Left ventricle myocardium inferior (tissue), 1 donor: ENCODE measurements at places on chromosomes 7 and 10.

GRCh38 chr10:12724807-12725579 is 276.5 kb downstream of the CCDC3 start:
- DNase-seq = no peak

DNA sequence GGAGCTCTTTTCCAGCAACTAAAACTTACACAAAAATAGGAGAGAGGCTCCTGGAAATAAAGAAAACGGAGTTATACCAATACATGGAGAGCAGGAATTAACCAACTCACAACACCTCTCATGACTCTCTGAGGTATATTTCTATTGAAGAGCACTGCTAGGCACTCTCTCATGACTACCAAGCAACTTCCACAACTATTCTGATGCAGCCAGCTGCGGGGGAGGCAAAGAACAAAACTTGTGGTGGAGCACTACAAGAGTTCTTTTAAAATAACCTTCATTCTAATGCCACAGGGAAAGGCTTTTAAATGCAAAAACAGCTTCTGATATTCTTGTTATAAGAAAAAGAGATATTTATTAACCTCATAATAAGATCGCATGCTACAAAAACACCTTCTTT is 140.7 kb downstream of the SLC25A13 start:
- no peak for DNase-seq

- no peak for DNase-seq
These were observed 10.9 kb downstream of the RNF32 start for GRCh38 chr7:156651474-156651873.

DNA sequence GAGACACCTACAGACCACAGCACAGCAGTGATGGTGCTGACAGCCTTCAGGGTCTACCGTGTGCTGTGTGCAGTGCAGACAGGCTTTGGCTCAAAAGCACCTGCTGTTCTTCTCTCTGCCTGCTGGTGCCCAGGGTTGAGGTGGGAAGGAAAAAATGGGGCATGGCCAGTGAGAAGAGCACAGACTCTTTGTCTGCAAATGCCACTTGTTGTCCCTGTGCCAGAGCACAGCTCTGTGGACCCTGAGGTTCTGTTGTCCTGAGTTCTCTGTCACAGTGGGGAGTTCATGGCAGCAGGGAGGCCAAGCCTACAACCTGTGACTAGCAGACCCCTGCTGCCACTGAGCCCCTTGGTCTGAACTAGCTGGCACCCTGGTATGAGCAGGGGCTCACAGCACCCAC is 376.7 kb downstream of the GLRX3 start:
- DNase-seq = no peak

GRCh38 chr10:77494327-77494726 is 143.3 kb downstream of the KCNMA1 start:
- DNase-seq = no peak

DNA sequence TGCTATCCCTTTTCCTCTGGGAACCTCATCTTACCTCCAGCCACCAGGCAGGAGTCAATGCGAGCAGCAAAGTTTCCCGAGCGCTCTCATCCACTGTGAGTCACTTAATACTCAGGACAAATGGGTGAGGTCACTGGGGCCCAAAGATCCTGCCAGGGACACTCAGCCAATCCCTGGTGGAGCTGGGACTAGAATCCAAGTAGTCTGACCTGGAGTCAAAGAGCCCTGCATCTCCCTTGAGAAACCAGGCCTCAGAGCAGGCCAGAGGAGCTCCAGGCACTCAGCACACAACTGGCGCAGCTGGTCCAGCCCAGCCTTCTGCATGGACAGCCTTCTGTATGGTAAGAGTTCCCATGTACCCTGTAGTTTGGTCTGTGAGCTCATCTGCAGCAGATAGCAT is 142.3 kb downstream of the MAPK8 start:
- no peak for DNase-seq

- no peak for DNase-seq
These were observed 642.1 kb downstream of the INHBA start for GRCh38 chr7:41060796-41061195.

GRCh38 chr10:125559210-125559609 is 123.8 kb downstream of the TEX36 start:
- no peak for DNase-seq

- DNase-seq = no peak
These were observed 16.0 kb downstream of the MNX1 start for GRCh38 chr7:156994417-156994816.

DNA sequence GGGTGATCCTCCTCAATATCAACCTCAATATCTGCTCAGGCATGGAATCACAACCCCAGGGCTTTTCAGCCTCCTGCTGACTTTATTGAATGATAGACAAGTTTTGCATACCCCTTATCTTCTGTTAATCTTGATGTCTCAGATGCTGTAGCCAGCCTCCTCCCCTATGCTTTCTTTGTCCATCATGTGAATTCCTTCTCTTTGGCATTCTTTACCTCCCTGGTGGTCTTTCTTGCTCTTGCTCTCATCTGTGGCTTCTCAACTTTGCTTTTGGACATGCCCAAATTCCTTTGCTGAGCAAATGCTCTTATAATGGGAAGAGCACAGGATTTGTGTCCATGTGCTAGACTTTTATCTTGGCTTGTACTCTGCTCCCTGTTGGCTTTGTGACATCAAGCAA is 73.4 kb upstream of the FAM13C start:
- DNase-seq = no peak
